ENCODE measurements at places on chromosomes 11 and 22.

GRCh38 chr11:107078375-107078774 lies 60.1 kb upstream of the GUCY1A2 start:
- DNase-seq = no peak

GRCh38 chr11:64794526-64794925 lies 8.5 kb downstream of the MAP4K2 start:
- no peak for DNase-seq

DNA sequence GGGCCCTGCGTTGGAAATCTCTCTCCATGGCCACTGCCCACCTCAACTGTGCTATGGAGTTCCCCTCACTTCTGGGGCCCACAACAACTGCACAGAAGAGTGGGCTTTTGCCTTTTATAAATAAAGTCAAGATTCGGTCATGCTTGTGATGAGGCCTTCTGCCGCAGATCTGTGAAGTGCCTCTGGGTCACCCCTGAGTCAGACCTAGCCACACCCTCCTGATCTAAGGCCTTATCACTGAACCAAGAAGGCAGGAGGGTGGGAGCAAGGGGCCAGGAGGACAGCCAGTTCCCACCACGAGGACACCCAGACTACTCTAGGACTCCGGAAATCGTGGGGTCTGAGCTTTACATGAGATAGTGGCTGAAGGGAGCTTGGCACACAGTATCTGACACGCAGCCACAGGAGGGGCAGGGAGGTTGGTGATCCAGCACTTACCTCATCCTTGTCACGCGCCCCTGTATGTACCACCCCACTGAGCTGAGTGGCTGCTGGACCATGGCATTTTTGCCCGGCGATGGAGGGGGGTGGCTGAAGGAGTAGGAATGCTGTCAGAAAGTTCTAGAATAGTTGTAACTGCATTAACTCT lies 115.7 kb downstream of the ABTB2 start:
- DNase-seq = no peak

DNA sequence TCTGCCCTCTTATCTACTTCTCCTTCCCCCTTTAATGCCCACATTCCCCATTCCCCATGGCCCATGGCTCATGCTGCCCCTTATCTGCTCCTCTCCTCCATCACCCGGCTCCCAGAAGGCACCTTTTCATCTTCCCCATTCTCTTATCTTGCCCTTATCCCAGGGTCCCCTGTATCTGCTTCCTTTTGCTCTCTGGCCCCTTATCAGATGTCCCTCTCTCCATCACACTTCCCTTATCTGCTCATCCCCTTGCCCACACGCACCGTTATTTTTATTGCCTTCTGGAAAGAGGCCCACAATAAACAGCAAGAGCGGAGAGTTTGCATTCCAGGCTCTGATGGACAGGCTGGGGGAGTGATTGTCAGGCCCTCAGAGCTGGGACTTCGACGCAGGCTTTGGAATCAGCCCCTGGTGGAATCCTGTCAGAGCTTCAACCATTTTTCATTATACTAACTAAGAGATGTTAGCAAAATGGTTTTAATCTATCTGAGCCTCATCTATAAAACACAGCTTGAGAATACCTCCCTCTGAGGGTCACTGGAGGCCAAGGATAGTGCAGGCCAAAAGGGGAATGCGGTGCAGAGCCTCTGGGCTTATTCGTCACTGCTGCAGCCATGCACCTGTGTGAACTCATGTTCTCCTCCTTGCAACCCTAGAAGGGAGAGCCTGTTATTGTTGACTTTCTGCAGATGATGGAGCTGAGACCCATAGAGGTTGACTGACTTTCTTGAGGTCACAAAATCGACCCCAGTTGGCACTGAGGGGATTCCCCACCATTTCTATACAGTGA lies 37.0 kb upstream of the LRRC55 start:
- no peak for DNase-seq

DNA sequence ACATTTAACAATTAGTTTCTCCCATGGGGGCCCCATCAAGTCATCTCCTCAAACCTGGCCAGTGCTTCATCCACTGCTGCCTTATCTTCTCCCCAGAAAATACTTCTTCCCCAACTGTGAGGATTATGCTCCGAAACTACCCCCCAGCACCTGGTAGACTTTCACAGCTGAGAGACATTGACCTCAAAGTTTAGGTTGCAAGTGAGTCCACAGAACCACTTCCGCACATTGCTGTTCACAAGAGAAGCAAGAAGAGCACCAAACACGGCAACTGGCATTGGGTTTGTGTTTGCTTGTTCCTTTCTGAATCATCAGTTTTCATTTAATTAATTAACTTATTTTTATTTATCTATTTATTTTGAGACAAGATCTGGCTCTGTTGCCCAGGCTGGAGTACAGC lies 6.1 kb downstream of the MCHR1 start:
- DNase-seq = no peak

DNA sequence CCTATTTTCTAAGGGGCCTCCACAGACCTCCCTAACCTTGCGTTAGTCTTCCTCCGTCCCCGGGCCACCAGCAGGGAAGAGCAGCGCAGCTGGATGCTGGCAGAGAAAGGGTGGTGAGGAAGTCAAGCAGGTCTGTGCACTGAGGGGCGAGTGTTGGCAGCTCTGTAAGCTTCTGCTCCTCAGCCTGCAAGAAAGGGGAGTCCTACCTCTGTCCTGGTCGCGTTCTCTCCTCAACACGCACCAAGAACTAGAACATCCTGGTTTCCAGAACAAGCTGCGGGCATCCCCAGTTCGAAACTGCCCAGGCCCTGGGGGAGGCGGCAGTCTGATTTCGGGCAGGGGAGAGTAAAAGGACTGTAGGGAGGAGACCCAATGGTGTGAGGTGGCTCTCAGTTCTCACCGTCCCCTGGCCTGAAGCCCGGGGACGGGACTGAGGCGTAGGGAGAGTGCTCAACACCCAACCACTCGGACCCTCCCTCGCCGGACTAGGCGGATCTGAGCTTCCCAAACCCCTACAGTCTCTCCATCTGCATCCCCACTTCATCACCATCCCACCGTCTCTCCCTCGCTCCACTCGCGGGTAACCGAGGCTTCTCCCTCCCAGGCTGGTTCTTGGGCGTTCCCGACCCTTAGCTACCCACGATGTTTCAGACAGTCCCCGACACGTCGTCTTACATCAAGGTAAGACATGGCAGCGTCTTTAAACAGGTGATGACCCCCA lies 7.7 kb upstream of the FLI1 start:
- DNase-seq = no peak

DNA sequence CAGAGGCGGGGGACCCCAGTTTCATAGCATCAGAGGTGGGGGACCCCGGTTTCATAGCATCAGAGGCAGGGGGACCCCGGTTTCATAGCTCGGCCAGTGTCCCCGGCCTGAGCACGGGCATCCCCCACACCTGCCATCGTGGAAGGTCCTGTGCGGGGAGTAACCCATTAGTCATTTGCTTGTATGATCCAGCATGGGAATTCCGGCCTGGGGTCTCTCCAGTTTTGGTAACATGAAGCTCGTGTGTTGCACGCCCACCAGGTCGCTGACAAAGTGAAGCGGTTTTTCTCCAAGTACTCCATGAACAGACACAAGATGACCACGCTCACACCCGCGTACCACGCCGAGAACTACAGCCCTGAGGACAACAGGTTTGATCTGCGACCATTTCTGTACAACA lies 29.0 kb upstream of the KRTAP5-7 start:
- DNase-seq = no peak

DNA sequence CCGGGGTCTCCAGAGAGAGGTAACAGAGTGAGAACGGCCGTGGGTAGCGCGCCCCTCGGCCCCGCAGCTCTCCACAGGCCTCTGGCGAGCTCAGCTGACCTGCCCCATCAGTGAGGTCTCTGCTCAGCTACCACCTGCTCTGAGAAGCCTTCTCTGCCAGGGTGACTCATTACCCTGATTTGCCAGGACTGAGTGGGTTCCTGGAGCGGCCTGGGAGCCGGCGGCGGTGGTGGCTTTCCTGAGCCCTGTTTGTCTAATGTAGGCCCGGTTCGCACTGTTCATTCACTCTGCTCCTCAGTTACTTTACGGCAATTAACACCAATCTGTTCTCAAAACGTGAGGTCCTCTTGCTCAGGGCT lies 351.0 kb upstream of the B3GAT1 start:
- no peak for DNase-seq

DNA sequence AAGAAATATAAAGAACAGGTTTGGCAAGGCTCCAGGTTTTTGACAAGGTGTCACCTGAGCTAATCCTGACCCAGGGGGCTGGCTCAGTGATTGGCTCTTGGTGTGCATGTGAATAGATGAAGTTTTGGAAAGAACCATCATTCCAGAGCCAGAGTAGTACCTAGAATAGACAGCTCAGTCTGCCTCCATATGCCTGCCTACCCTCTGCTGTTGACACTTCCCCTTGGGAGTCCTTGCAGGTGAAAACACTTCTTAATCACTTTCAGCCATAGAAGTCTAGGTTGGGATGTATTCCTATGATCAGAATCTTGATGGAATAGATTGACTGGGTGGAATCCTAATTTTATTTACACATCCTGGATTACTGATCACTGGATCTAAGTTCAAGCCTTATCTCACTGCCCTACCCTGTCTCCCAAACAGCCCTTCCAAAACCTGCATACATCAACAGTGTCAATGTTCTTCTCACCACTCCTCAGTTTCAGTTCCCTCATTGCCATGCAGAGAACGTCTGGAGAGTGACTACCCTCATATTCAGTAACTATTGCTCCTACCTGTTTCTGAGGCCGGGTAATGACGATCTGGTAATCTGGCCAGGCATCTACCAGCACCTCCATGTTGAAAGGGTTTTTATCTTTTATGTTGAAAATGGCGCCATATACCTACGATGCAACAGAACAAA lies 6.7 kb downstream of the GLYATL2 start:
- DNase-seq = no peak

- no peak for DNase-seq
Observed at GRCh38 chr11:95426823-95427462, 195.9 kb upstream of the SESN3 start.
